ENCODE measurements at places on chromosomes 7 and 10.
A peak's percentile ranks its signal among the peaks of the same experiment; 100 is the strongest.

DNA sequence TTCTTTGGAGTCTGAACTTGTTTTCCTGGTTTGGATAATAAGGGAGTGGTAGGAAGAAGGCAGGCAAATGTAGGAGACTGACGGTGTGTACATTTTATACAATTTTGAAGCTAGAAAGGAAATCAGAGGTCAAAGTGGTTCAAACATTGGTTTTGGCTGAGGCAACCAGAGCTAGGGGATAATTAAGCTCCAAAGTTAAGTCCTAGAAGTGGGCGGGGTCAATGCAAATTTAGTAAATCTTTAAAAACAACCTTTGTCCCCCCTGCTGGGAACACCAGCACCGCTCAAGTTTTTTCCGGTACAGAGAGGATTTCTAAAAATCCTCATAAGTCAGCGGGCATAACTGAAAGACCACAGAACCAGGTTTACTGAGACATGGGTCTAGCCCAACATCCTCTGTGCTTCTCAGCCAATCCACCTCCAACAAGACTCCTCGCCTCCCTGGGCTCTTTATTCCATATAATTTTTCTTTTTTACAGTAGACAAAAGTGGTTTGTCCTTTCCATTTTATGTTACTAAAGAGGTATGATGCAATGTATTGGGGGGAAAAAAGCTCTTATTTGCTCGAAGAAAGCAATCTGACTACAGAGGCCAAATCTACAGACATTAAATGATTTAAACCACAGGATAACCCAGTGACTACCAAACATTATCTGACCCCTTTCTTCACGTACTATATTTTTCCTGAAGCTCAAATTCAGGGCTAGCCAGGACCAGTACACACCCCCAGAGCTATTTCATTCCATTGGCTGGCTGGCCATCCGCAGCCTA is 1.6 kb downstream of the GLUD1 start:
- peak; percentile 12 for DNase-seq

DNA sequence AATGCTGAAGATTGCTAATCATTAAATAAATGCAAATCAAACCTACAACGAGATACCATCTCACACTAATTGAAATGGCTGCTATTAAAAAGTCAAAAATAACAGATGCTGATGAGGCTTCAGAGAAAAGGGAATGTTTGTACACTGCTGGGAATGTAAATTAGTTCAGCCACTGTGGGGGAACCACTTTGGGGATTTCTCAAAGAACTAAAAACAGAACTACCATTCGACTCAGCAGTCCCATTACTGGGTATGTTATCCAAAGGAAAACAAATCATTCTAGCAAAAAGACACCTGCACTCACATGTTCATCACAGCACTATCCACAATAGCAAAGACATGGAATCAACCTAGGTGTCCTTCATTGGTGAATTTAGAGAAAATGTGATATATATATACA is 379.0 kb upstream of the CNTNAP2 start:
- no peak for DNase-seq

GRCh38 chr7:40551685-40552576 is 417.1 kb downstream of the SUGCT start:
- DNase-seq, result no peak

GRCh38 chr10:31808258-31809218 is 120.1 kb downstream of the ARHGAP12 start:
- no peak for DNase-seq

- no peak for DNase-seq
Measured at GRCh38 chr7:133461421-133461820, 208.5 kb downstream of the EXOC4 start.

DNA sequence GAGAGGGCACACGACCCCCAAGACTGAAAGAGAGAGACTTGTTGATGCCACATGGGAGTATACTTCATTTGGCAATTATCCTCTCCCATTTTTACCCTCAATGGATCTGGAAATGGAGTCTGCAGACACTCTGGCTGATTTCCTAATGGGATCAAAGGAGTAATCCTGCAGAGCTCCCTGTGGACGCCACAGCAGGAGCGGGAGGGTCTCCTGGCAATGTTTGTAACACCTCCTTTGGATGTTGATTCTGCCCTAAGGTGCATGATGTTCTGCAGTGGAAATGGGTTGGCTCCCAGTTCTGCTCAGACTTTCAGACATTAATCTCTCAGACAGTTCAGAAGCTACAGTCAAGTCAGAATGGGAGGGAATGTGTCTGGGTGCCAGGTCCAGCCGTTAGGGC is 166.0 kb upstream of the WDR11 start:
- no peak for DNase-seq

DNA sequence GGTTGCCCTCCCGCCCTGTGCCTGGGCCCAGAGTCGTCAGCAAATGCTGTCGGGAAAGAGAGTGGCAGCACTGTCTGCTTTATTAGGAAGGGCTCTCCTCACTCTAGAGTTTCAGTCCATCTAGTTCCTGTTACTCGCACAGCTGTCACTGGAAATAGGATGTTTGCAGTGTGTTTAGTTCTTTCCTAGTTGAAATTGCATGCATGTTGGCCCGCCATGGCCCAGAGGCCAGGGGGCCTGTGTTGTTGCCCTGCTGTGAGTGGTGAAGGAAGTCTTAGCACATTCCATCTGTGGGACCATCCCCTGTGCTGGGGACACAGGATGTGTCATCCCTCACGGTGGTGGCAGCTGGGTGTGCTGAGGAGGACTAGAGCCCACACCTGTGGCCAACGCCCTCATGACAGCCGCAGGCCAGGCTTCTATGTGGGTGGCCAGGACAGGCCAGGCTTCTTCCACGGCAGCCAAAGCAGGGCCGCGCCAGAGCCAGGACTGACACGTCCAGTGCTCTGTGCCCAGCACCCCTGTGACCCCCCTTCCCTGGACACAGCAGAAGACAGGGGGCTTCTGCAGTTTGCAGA is 45.4 kb downstream of the ZNF467 start:
- no peak for DNase-seq

DNA sequence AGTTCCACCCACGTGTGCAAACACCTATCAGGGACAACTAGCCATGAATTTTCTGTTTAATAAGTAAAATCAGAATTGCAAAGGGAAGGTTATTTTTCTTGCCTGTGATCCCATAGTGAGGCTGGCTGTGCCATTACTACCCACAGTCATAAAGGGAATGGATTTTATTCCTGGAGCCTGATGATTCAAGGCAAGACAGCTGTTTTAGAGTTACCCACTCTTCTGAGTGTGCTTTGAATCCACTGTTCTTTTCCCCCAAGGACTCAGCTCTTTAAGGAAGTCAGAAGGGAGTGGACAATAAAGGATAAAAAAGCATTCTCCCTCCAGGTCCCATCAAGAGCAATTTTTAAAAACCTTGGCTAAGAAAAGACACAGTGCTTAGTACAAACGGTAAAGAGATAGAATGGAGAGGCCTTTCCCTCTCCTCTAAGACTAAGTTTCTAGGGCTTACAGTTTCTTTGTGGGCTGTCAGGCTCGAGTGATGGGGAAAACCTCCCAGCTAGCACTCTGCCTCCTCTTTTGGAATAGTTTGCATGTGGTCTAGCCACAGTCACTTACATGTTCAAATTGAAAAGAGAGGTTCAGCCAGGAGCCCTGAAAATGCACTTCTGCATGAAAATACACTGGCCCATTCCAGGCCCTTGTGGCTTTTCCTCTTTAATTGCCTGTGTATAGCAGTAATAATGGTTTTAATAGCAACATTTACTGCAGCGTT is 5.1 kb upstream of the LRRC4 start:
- DNase-seq, result no peak

DNA sequence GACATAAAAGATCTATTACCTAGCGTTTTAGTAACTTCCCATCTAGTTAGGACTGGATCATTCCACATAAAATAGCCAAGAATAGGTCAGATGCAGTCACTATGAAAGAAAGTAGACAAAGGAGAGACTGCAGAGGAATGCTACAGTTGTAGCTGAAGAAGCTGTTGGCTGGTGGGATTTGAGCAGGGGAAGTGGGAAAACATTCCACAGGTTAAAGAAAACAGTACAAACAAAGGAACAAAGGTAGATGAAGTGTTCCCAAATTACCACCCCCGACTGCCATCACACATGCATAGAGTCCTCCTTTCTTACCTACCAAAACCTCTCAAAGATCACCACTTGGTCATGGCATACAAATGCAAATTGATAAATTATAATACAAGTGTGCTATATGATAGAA is 41.8 kb downstream of the DLD start:
- DNase-seq, result no peak

DNA sequence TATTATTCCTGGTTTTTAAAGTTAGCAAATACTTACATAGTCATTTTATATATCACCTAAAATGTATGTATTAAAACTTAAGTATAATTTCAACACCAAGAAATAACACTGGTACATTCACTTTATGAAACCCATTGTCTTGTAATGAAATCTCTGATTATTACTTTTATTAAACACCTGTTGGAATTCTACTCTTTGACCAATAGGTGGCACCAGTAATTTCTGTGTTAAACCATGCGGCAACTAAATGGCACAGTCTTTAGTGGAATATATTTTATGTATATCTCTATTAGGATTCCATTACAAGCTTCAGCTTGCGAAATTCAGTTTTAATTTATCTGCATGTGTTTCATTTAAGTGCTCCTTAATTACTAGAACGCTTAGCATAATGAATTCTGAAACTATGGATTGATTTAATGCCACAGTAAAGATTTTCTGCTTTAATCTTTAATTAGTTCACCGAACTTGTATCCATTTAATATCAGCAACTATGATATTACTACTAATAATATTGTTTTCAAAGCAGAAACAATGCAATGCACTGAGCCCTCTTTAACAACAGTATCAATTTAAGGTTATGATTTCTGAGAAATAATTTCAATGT is 181.3 kb downstream of the MAGI2 start:
- no peak for DNase-seq

DNA sequence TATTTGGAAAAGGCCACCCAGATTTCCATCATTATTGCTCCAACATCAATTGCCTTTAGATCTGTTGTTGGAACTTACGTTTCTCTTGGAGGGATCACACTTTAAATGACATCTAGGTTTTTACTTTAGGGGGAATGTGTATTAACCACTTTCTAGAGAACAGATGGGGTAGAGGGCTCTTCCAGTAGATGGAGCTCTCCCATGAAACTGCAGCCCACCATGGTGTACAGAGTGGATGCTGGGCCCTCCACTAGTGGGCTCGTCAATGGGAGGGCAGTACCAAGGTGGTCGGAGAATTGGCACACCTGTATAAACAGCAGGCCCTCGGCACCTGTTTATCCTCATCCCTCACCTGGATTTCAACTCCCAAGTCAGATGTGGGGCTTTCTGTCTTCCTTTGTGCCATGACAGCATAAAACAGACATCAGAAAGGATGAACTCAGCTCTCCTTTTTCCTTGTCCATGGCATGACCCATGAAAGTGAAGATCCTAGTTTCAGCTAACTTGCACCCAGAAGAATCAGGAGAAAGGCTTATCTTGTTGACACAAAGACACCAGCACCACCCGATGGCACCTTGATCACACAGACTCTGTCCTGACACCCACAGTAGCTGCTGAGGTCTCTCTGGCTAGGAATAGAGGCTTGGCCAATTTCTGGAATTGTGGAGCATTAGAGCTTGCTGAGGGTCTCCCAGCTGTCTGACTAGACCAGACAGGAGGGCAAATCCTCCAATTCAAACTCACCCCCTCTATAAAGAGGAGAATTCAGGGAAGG is 150.5 kb downstream of the CYP26A1 start:
- DNase-seq, result no peak

DNA sequence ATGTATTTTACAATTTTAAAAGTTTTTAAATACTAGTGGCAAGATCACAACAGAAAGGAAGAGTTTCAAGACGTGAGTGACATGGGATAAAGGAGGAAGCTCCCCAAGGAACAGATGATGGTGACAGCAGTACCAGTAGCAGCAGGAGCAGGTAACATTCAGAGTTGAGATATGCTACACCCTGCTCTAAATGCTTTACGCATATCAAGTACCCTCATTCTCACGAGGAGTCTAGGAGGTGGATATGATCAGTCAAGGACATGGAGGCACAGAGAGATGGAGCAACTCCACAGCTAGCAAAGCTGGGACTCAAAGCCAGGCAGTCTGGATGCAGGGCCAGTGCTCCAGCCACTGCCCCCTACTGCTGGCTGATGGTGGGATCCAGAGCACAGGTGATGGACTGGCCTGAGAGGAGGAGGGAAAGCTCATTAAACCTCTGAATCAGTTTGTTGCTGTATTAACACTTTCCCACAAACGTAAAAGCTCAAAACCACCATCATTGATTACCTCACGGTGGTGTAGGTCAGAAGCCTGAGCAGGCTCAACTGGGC is 17.5 kb downstream of the RP9 start:
- DNase-seq, result no peak

DNA sequence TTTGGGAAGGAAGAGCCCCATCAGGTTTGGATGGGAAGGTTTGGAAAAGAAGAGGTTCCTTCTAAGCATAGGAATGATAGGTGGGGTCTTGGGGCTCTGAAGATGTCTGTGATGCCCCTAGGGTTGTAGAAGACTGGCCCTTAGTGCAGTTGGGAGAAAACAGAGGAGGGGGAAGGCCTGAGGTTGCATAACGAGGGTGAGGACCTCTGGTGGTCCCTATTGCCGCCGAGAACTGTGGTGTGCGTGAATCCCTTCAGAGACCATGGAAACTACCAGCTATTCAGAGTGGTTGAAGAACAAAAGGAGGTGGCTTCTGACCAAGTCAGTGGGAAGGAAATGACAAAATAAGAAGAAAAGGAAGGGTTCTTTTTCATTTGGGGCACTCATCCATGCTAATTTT is 3.1 kb upstream of the PKD2L1 start:
- DNase-seq, result no peak

- DNase-seq, result no peak
Measured at GRCh38 chr7:149797771-149798170, 24.4 kb upstream of the ZNF467 start.

DNA sequence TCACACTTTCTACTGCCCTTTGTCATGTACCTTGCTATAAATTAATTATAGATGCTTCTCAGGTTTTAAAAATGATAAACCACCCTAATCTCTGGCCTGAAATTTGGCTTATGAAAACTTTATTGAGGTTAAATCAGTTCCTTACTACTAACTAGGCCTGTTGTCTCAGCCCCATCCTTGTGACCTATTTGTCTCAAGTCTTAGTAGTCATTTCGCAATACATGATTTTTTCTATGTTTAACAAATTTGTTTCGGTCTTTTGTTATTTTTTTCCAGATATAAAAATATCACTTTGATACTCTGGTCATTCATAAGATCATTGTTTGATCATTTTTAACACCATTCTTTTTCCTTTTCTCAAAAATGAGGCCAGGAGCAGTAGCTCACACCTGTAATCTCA is 411.6 kb downstream of the GFRA1 start:
- no peak for DNase-seq

All from stimulated activated CD4-positive, alpha-beta T cell treated with anti-CD3 and anti-CD28 coated beads, Interleukin-1b, Interleukin-23, amount 100 ng/mL, for 24 hours (primary cell).